ENCODE measurements at places on chromosomes 6 and 20. TPM values are rescaled to one million over a fixed set of nuclear protein-coding genes. Genes with fewer than 3 reads are reported as not detected.

DNA sequence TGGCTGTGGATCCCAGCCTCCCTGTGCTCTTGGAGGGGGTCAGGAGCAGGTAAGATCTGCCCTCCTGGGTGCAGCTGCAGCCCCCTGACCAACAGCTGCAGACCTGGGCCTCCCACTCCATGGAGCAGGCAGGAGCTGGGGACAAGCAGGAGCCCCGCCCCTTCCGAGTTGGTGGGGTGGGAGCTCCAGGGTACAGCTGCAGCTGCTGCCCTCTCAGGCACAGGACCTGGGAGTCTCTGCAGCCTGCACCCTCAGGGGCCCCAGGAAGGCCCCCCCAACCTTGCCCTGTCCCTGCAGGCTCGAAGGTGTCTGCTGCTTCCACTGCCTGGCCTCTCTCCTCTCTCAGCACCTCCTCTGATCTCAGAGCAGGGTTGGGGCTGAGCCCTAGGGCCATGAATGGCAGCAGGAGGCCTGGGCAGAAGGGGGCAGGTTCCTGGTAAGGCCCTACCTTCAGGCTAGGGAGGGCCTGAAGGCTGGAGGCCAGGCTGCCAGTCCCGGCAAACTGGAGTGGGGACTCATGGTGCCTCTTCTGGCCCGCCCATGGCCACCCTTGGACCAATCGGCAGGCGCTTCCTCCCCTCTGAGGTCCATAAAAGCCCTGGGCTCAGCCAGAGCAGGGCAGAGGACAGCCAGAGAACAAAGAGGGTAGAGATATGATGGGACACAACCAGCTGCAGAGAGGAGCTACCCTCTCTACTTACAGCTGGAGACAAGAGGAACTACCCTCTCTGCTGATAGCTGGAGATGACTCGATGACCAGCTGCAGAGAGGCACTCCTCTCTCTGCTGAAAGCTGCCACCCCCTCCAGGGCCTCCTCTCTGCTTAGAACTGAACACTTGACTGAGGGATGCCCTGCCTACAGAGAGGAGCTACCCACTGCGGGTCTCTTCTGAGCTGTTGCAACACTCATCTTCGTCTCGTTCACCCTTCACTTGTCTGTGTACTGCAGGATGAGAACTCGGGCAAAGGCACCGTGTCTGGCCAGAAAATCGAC lies 7.8 kb upstream of the PACSIN1 start:
- DNase-seq = peak; percentile 49

Gene FERMT1
- total RNA-seq = 0.07 TPM

DNA sequence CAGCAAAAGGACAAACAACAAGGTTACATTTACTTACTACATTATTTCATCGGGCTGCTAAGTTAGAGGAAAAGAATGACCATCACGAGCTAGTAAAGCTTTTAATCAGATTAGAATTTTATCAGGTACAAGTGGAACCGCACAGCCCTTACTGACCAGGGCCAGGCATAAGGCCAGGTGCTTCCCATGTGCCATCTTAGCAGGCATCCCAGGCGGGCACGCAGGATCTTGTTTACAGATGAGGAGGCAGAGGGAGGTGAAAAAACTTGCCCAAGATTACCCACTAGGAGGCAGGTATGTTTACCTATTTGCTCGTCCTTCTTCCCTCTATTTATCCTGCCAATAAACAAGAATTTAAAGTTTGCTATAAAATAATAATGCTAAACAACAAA lies 10.7 kb downstream of the EZR start:
- DNase-seq = no peak

DNA sequence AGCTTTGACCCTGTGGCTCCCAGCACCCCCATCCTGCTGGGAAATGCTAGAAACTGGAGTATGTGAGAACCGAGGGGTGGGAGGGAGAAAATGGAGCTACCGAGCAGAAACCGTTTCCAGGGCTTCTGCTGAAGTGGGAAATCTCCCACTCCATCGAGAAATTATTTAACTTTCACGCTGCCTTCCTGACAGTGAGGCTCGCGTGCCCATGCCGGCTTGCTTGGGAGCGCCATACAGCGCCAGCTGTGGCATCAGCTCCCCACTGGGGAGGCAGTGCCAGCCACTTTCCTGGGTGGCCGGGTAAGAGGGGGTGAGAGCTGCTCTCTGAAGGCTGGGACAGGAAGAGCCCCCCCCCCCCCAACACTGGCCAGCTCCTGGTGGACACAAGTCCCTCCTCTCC lies 268.9 kb downstream of the TAF4 start:
- DNase-seq = no peak

Gene TSBP1
- total RNA-seq = not detected

GRCh38 chr20:36607586-36608387 lies 2.2 kb downstream of the RAB5IF start:
- no peak for DNase-seq

Gene PLCB4
- total RNA-seq = not detected

Gene SCP2D1
- total RNA-seq = not detected

GRCh38 chr20:50744143-50744792 lies 12.9 kb downstream of the PARD6B start:
- DNase-seq = no peak

- no peak for DNase-seq
Measured at GRCh38 chr6:75488033-75488432, 5.6 kb downstream of the FILIP1 start.

- peak; percentile 96 for DNase-seq
Measured at GRCh38 chr20:32285621-32286371, 8.3 kb downstream of the KIF3B start.

- no peak for DNase-seq
Measured at GRCh38 chr6:159047891-159048685, 3.3 kb upstream of the TAGAP start.

Gene OR2H1
- not detected for total RNA-seq

GRCh38 chr20:47585087-47585747 lies 83.5 kb downstream of the NCOA3 start:
- DNase-seq = no peak

DNA sequence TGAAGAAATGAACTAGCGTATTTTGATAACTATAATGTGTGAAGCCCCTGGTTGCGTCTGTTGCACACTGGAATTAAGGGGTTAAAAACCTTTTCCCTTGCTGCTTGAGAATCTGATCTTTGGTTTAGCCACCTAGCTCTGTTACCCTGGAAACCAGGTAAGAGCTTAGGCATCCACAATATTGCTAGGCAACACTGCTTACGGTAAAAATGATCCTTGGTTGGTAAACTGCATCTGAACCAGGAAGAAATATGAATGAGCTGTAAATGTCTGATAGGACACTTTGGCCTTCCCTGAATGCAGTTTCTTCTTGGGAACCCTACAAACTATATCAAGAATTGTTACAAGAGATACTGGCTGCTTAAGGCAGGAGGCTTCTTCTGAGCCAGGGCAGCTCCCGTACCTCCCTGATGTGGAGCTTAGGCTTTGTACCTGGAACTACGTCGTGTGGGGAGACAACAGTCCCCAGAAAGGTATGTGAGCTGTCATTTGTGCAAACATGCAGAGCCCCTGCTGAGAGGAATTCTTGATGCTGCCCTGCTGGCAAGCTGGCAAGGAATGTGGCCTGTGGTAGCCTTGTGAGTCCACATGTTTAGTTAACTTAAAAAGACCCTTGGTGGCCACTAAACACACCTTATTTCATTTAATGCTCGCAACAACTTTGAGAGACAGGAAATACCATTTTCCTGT lies 18.4 kb downstream of the UBE3D start:
- no peak for DNase-seq

- no peak for DNase-seq
Measured at GRCh38 chr6:48978016-48978415, 485.0 kb downstream of the MMUT start.

GRCh38 chr6:71364889-71365542 lies 76.4 kb downstream of the OGFRL1 start:
- no peak for DNase-seq

Gene ANKRD66
- total RNA-seq = not detected

Gene SMIM28
- not detected for total RNA-seq

- DNase-seq = no peak
Measured at GRCh38 chr6:159440911-159441703, 251.9 kb downstream of the SOD2 start.

Gene SLC17A3
- total RNA-seq = not detected

DNA sequence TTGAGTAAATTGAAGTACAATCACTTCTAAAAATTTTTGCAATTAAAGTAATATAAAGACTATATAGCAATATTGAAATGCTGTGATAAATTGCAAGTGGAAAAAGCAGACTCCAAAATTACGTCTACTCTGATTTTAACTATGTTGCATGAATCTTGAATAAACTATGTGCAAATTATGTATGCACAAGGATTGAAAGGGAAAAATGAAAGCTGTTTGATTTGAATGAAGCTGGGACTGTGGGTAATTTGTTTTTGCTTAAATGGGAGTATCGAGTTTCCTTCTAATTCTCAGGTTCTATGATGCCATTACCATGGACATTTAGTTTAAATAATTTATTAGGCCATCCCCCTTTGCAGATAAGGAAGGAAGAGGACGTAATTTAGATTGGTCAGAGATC lies 198.7 kb upstream of the MYLIP start:
- no peak for DNase-seq

DNA sequence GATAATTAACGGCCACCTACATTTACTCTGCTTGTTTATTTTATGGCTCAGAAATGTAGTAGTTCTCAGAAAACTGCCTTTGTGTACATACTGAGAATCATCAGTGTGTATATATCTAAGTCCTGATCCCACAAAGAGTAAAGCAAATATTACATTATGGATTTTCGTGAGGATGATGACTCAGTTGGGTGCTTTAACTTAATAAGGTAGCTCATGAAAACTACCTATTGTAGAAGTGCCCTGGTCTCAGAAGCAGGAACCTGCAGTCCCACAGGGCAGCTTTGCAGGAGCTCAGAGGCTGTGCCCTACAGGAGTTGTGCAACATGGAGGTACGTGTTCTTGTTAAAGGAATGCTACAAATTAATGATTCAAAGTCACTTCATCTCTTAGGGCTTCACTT lies 108.2 kb downstream of the PLG start:
- DNase-seq = no peak

Gene FGD2
- total RNA-seq = 37.1 TPM

Gene TMEM244
- total RNA-seq = not detected

All from Karpas-422 (cell line).